ENCODE measurements at places on chromosomes 11 and 22. TPM values are rescaled to one million over a fixed set of nuclear protein-coding genes. Genes with fewer than 3 reads are reported as not detected.

DNA sequence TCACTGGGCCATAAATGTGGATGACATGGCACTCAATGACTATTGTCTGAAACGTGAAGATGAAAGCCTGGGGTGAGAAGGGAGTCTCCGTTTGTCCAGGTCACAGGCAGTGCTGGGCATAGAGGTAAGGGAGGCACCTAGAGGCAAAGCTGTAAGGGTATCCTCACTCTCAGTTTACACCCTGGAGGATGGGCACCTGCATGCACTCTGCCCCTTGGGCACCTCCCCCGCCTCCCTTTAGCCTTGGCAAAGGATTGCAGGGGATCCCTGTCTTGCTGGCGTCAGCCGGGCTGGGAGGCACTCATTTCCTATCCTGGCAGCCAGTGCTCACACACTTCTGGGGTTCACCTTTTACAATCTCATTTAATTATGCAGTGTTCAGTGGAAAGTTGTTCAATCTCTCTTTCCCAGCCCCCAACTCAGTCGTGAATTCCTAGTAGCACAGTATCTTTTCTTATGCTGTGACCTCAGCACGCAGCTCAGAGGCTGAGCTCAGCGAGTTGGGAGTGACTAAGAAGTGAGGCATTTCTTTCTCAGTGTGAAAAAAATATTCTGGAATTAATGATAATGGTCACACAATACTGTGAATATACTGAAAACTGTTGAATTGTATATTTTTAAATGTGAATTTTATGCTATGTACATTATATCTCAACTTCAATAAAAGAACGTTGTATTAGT lies 866.6 kb downstream of the BRD1 start:
- DNase-seq: no peak

DNA sequence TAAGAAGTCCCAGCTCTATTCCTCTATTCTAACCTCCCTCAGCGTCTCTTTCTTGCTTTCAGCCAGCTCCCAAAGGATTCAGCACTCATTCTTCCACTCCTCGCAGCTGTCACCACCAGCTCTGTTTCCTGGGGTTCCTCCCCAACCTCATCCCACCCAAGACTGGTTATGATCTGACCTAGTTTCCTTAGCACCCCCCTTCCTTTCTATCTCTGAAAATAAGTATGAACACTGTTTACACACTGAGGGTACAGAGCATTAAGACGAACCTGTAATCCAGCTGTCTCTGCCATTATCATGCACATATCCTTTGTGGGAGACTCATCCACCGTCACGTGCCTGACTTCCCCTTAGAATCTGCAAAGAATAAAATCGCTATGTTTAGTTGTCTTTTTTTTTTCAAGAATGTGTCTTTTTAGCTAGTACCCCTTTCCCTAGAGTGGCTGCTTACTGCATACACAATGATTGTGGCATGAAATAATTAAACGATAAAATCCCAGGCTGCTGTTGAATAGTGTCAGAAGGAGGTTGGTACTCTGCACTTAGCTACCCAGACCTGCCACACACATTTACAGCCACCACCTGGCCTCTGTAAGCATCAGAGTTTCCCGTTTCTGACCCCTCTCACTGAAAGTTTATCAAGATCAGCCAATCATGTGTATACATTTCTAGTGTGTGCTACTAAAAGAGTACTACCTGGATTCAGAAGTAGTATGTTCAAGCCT lies 26.9 kb upstream of the CSTF3 start:
- DNase-seq: no peak

- DNase-seq: no peak
These were observed 3.8 kb upstream of the CNIH2 start for GRCh38 chr11:66274219-66274618.

- DNase-seq: no peak
These were observed 12.4 kb downstream of the MYH9 start for GRCh38 chr22:36375071-36375980.

DNA sequence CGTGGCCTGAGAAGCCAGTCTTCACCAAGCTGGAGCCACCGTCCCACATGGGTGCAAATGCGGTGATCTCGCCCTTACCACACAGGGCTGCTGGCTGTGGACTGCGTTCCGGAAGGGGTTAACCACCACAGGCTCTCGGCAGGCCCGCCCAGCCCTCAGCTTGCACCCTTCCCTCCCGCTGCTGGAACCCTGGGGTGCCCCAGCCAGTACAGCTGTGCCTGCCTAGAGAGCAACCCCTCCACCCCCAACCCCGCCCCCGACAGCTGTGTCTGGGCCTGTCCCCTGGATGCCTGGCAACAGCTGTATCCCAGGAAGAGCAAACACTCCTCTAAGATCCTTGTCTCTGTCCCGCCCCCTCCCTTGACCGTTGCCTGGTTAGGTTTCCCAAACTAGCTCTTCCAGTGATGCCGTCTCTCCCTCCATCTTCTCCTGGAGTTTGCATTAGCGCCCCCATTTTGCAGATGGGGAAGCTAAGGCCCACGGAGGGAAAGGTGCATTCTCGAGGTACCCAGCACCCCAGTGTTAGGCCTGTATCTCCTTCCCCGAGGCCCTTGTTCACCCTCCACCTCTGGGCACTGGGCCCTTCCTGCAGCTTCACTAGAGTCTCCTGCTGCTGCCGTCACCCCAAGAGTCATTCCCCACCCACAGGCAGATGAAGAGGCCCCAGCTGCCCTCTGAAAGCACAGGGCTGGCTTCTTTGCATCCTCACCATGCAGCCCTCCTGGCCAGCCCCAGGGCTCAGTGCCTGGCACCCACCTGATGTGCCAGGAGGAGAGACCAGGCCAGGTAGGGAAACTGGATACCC lies 12.6 kb upstream of the COX8A start:
- DNase-seq: peak; percentile 47

Gene DGAT2
- total RNA-seq: 18.3 TPM

Gene SMIM35
- not detected for total RNA-seq

Gene MRGPRX4
- total RNA-seq: not detected
